ENCODE measurements at places on chromosomes 7 and 10.
A peak's percentile ranks its signal among the peaks of the same experiment; 100 is the strongest.

GRCh38 chr10:131897297-131897899 lies 3.4 kb upstream of the PPP2R2D start:
- DNase-seq, result no peak

GRCh38 chr10:78309536-78310237 lies 276.0 kb downstream of the RPS24 start:
- DNase-seq, result no peak

DNA sequence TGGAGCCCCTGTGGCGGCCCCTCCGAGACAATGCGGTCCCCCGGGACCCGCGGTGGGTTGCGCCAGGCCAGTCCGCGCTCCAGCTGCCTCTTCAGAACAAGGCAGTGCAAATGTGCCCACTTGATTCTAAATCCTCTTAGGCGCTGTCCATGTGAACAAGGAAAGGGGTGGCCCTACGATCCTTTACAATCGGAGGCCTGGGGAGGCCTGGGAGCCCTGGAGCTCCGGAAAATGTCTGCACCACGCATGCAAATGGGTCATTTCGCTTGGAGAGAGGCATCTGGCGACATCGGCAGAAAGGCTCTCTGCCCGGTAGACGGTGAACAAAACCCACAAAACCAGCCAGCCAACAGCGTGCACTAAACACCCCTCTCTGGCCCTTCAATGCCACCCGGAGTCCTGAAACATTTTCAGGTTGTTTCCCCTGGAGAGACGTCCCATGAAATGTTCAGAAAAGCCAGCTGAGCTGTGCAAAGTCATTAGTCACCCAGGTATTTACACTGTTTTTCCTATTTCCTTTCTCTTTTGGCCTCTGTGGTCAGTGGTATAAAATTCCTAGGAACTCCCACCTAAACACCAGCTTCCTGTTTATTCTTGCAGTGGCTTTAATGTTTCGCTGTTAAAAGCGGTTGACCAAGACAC lies 102.8 kb upstream of the ZNF438 start:
- peak; percentile 64 for DNase-seq

DNA sequence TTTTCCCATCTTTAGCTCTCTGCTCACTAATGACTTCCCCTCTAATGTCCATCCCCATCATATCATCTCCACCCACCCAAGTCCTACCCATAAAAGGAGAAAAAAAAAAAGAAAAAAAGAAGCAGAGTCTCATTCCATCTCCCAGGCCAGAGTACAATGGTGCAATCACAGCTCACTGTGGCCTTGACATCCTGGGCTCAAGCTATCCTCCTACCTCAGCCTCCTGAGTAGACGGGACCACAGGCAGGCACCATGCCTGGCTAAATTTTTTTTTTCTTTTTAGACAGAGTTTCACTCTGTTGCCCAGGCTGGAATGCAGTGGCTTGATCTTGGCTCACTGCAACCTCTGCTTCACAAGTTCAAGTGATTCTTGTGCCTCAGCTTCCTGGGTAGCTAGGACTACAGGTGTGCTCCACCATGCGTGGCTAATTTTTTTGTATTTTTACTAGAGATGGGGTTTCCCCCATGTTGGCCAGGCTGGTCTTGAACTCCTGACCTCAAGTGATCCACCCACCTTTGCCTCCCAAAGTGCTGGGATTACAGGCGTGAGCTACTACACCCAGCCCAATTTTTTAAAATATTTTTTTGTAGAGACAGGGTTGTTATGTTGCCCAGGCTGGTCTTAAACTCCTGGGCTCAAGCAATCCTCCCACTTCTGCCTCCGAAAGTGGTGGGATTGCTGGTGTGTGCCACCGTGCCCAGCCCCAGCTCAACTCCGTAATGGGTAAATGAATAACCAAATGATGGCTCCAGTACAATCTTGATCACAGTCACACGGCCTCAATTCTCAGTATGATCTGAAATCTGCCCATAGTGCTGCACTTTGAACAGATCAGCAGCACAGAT lies 24.6 kb upstream of the SGMS1 start:
- no peak for DNase-seq

DNA sequence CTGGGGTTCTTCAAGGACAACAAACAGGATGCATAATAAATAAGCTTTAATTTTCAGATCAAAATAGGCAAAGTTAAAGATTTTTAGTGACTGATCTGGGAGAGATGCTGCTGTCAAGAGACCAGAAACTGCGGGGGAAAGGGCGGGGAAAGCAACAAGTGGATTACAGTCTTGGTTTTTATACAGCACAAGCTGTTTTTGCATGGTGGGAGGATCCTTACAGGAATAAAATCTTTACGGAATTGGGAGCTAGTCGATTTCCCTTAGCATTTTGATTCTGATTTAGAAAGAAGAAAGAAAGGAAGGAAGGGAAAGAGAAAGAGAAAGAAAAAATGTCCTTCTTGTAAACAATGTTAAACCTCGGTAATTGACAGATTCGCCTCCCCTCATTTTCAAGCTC lies 242.3 kb upstream of the SP8 start:
- DNase-seq, result no peak

DNA sequence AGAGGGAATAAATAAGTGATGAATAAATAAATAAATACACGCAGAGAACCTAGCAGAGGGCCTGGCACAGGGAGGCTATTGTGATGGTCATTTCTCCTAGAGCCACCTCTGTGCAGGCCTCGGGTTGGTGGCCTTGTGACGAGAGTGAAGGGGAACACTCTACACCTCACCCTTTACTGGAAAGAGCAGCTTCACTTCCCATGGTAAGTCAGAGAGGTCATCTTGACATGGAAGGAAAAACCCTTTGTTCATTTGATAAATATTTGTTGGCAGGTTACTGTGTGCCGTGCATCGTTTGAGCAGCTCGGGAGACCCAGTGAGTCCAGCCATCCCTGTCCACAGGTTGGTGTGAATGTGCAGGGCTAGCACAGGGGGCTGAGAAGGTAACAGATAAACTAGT lies 70.2 kb upstream of the PODXL start:
- DNase-seq, result no peak

DNA sequence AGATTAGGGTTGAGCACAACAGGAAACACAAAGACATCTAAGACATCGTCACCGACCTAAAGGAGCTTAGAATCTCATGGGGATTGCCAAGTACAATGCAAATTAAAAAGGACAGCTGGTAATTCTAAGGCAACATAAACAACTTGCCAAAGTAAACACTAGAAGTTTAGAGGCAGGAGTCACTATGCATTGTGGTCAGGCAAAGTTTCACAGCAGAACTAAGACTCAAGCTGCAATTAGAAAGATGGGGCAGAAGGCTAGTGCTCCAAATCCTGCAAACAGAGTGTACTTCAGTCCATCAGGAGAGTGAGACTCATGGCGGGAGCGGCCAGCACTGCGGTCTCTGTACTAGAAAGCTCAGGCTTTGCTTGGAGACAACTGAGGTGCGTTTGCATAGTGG lies 52.7 kb downstream of the HIPK2 start:
- no peak for DNase-seq

All from HTR-8/SVneo (cell line).